Cardiac ventricle fibroblast (primary cell): ENCODE measurements at places on chromosomes 11 and 22. TPM values are rescaled to one million over a fixed set of nuclear protein-coding genes. Genes with fewer than 3 reads are reported as not detected.

The OR4C5 gene
- not detected in 2 replicates for total RNA-seq

The OR10V1 gene
- total RNA-seq, result not detected in 2 replicates

The RGL4 gene
- total RNA-seq, result not detected in 2 replicates

The HSPB2 gene
- 0.94 and 2.0 TPM in 2 replicates for total RNA-seq

The CCDC87 gene
- 0.44 and 1.3 TPM in 2 replicates for total RNA-seq

The LZTR1 gene
- total RNA-seq, result 27.6 and 34.6 TPM in 2 replicates

The ANO9 gene
- not detected in 2 replicates for total RNA-seq

The PAX6 gene
- 0.05 TPM in 1 of 2 replicates, not detected in the other for total RNA-seq

The CBLIF gene
- total RNA-seq, result not detected in 2 replicates

The GDPD4 gene
- not detected in 2 replicates for total RNA-seq

The ADORA2A gene
- total RNA-seq, result 0.44 and 0.88 TPM in 2 replicates

The OR51B5 gene
- not detected in 2 replicates for total RNA-seq

The SLC22A9 gene
- total RNA-seq, result not detected in 2 replicates

The OR52E8 gene
- total RNA-seq, result not detected in 2 replicates

The NPAS4 gene
- not detected in 2 replicates for total RNA-seq

The CARD10 gene
- total RNA-seq, result 4.1 and 5.6 TPM in 2 replicates

The MED17 gene
- 19.7 and 21.3 TPM in 2 replicates for total RNA-seq

The PGA5 gene
- total RNA-seq, result not detected in 2 replicates

The UPK3A gene
- not detected in 2 replicates for total RNA-seq

The LYVE1 gene
- total RNA-seq, result 2.1 and 4.1 TPM in 2 replicates

The PHLDA2 gene
- total RNA-seq, result 4.1 and 7.2 TPM in 2 replicates

The OR5P2 gene
- not detected in 2 replicates for total RNA-seq

The CYB5R2 gene
- 7.1 and 12.7 TPM in 2 replicates for total RNA-seq

The PAMR1 gene
- 209 and 223 TPM in 2 replicates for total RNA-seq

The CDHR5 gene
- not detected in 2 replicates for total RNA-seq
